ENCODE measurements at places on chromosomes 4 and X.

GRCh38 chr4:3868211-3869173 is 102.3 kb downstream of the ADRA2C start:
- peak; percentile 55 for DNase-seq

DNA sequence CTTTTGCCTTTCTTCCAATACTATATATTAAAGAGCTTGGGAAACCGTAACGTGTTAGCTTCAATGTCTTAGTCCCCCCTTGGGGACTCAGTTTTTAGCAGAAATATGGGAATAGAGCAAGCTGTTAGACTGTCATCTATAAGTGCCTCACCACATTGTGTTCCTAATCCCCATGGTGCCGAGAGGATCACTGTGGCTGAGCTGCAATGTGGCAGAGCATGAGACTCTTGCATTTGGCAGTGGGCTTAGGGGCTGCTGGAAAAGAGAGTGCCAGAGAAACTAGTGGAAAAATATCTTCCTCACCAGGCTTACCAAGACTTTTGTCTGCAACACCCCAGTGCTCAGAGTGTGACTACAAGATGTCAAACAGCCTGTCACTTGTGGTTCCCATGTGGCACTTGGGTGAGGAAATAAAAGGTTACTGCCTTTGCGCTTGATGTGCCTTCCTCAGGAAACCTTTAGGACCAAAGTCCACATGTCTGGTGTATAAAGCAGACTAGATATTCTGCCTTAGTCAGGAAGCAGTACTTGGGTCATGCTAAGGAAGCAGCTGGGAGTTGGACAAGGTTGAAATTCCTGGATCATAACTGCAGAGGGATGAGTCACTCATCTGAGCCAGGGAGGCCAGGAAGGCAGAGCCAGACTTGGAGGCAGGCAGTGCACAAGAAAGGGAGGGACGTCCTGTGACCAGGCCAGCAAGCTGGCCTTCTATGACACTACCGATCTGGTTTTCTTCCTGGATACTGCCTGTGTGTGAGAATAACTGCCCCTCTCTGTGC is 9.7 kb upstream of the MAGEA4 start:
- DNase-seq = no peak

DNA sequence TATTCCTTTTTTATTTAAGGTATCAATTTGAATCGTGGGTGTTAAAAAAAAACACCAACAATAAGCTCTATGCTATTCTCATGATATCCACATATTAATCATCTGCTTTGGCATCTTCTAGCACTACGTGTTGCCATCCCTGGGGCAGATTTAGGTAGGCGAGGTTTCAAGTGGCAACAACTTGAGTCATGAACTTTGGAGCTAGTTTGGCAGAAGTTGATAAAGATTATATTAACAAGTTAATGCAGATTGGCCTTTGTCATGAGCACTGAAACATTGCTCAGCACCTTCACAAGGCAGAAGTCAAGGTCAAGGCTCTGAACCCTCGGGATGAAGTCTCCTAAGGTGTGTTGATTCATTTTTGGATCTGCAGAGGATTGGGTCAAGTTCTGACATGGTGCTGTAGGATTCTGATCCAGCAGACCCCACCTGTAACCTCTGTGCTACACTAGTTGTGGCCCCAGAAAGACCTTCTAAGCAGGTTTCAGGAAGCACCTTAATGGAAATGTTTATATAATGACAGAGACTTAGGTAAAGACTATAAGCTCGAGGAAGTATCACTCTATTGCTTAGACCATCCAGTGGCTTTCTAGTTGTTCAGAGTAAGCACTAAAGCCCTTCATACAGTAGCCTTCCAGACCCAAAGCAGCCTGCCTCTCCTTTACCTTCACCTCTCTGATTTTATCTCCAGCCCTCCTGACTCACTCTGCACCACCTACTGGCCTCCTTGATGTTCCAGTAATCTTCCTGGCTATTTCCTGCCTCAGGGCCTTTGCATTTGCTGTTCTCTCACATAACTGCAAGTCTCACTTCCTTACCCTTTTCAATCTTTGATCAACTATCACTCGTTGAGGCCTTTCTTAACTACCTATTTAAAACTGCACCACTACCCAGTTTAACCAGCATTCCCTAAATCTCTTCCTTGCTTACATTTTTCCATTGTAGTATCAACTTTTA is 117.0 kb upstream of the SLC4A4 start:
- no peak for DNase-seq

GRCh38 chrX:134580907-134581306 is 77.4 kb downstream of the PLAC1 start:
- DNase-seq = no peak

DNA sequence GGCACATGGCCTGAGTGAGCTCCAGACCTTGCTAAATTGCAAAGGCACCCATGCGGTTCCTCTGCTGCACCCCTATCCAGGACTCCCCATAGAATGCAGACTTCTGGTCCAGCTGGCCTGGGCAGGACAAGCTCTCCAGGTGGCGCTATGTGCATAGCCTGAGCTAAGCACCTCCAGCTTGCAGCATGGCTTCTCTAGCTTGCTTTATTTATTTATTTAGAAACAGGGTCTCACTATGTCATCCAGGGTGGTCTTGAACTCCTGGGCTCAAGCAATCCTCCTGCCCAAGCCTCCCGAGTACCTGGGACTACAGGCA is 5.5 kb upstream of the WFS1 start:
- peak; percentile 68 for DNase-seq

DNA sequence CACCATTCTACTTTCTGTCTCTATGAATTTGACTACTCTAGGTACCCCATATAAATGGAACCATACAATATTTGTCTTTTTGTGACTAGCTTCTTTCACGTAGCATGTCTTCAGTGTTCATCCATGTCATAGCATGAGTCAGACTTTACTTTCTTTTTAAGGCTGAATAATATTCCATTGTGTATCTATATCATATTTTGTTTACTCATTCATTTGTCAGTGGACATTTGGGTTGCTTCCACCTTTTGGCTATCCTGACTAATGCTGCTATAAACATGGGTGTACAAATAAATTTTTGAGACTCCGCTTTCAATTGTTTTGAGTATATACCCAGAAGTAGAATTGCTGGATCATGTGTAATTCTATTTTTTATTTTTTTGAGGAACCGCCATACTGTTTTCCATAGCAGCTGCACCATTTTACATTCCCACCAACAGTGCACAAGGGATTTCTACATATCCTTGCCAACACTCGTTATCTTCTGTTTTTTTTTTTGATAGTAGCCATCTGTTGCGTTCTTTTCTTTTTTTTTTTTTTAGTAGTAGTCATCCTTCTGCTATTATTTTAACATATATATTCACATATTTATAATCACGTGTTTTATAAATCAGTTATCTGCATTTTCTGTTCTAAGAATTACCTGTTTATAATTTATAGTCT is 158.0 kb upstream of the MED14 start:
- no peak for DNase-seq

GRCh38 chr4:38800961-38801450 is 3.6 kb downstream of the TLR1 start:
- no peak for DNase-seq

- DNase-seq = peak; percentile 67
Observed at GRCh38 chr4:165207016-165207430, 338 bp upstream of the KLHL2 start.

- no peak for DNase-seq
Observed at GRCh38 chr4:112378858-112379257, 81.7 kb downstream of the ALPK1 start.

DNA sequence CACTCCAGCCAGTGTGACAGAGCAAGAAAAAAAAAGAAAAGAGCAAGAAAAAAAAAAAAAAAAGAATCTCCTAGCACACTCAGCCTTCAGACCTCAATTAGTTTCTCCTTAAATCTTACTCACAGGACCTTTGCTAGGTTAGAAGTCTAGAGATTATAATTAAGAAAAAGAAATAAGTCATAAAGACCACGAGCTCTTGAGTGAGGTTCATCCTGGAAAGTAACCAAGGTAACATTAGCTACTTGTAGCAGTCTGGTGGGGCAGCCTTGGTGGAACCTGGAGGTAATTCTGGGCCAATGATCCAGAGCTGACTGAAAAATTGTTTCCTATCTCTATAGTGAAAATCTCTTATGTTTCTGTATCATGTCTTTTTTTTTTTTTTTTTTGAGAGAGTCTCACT is 21.2 kb upstream of the DDX3X start:
- no peak for DNase-seq

DNA sequence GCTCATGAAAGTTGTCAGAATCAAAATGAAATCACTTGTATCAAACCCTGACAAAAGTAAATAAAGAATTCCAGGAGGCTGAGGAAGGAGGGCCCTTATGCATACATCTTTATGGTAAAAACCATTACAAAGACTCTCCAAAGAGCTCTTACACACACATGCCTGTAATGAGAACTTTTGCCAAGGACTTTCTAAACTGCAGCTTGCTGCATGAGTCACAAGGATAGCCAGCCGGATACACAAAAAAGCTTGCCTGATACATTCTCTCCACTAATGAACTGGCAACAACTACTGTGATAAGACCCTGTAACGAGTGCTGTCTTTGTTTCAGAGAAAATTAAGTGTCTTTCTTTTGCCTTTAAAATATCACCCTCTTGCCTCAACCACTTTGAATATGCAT is 618.1 kb downstream of the PPP4R3C start:
- DNase-seq = no peak

GRCh38 chr4:59341506-59341905 is 1858.6 kb upstream of the ADGRL3 start:
- DNase-seq = no peak

DNA sequence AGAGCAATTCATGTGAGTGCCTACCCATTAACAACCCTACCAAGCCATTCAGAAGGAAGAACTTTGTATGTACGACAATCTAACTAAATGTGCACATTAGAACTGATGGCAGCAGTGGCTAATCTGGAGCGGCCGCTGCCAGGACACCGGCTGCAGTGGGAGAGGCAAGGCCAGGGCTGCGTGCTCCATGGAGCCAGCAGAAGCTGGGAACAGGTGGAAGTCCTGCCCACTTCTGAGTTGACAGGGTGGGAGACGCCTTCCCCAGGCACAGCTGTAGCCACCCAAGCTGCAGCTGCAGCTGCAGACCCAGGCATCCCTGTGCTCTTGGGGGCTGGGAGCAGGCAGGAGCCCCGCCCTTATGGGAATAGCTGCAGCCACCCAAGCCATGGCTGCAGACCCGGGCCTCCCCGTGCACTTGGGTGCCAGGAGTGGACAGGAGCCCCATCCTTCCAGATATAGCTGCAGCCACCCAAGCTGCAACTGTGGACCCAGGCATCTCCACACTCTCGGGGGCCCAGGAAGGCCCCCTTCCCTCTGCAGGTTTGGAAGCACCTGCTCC is 79.1 kb upstream of the DDX60 start:
- no peak for DNase-seq

GRCh38 chr4:171157462-171158082 is 655.6 kb upstream of the GALNTL6 start:
- DNase-seq = no peak

DNA sequence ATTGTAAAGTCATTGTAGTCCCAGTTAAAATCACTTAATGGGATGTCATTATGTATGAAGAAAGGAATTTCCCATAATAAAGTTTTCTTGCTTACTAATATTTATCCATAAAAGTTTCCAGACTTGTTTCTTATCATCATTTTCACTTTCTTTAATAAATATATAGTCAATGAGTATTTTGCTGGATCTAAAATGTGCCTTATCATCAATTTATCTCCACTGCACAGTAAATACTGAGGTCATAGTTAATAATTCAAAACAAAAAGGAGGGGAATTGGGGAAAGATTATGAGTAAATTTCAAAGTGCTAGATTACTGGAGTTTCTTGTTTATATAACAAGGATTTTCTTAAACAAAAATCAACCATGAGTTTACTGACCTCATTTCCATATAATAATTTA is 279.5 kb upstream of the DKK2 start:
- DNase-seq = no peak

- no peak for DNase-seq
Observed at GRCh38 chrX:95063554-95063953, 1389.5 kb downstream of the FAM133A start.

GRCh38 chr4:21512353-21512752 is 436.2 kb downstream of the KCNIP4 start:
- peak; percentile 22 for DNase-seq

DNA sequence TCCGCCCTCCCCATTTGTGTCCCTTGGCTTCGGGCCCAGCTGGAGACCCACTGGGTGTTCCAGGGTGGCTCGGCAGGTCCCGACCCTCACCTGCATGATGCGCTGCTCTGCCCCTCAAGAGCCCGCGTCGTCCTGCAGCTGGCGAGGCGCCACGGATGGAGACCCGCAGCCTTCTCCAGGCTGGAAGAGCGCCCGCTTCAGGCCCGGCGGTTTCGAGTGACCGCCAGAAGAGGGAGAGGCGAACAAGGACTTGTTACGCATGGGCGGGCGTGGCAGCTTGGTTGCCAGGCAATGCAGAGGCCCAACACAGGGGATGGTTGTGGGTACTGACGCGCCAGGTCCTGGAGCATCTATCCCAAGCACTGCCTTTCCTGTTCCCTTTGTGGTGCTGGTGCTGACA is at the start of gene PDCL2:
Gene PDCL2, minus strand, starts transcription at position 232 of the 400 bp plus-strand sequence. Its CDS starts 136 bp downstream, at position 96.
- no peak for DNase-seq

DNA sequence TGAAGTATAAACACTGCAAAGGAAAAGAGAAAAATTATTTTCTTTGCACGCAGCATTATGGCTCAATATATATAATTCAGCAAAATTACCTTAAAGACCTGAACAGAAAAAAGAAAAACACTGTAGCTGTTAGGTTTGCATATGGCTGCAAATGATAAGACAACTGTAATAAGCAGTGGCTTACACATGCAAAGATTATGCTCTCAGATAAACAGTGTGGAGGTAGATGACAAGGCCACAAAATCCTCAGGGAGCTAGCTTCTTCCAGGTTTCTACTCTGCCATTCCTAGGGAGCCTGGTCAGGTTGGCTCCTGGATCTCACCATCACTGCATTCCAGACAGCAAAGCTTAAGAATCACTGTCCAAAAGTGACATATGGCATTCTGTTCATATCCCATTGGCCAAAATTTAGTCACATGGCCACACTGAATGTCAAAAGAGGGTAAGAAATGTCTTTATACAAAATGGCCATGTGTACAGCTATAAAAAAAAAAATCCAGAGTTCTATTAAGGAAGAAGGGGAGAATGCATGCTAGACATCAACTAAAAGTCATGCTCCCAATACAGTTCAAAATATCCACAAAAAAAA is 195.2 kb upstream of the SLC7A11 start:
- no peak for DNase-seq

- no peak for DNase-seq
Observed at GRCh38 chrX:44459501-44459900, 83.2 kb downstream of the FUNDC1 start.

DNA sequence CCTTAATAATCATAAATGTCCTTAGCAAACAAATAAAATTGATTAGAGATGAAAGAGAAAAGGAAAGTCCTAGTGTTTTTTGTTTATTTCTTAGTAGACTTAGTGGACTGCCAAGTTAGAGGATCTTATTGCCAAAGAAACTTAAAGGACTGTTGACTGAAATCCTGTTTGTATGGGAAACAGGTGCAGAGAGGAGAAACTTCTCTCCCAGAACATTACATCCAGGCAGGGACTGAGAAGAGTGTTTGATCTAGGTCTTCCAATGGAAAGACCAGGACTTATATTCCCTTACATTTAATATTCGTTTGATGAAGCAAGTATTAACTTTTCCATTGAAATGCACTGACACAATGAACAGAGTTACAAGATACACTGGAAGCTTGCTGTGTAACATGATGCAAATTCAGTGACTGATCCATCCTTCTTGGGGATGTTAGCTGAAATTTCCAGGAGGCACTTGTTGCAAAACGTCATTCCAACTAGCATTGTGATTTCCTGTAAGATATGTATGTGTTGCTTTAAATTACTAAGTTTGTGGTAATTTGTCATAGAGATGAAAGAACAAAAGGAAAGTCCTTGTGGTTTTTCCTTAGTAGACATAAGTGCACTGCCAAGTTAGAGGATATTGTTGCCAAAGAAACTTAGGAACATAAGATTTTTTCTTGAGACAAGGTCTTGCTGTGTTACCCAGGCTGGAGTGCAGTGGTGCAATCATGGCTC is 505.6 kb downstream of the STIM2 start:
- no peak for DNase-seq

Measured in common myeloid progenitor, CD34-positive (primary cell).